ENCODE measurements at places on chromosomes 5 and 9. TPM values are rescaled to one million over a fixed set of nuclear protein-coding genes. Genes with fewer than 3 reads are reported as not detected.

DNA sequence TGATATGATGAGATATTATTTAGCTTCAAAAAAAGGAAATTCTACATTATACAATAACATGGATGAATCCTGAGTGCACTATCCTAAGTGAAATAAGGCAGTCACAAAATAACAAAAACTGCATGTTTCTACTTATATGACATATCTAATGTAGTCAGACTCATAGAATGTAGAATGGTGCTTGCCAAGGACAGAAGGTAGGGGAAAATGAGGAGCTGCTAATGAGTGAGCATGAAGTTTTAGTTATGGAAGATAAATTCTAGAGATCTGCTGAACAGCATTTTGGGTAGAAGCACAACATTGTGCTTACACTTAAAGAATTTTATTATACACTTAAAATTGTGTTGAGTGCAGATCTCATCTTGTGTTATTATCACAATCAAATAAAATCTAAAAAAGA is 812.4 kb downstream of the KCTD16 start:
- DNase-seq, result no peak

GRCh38 chr5:154972476-154973080 is 31.7 kb downstream of the MRPL22 start:
- DNase-seq, result peak; percentile 30

- no peak for DNase-seq
Measured at GRCh38 chr9:135820661-135821060, 86.7 kb downstream of the CAMSAP1 start.

DNA sequence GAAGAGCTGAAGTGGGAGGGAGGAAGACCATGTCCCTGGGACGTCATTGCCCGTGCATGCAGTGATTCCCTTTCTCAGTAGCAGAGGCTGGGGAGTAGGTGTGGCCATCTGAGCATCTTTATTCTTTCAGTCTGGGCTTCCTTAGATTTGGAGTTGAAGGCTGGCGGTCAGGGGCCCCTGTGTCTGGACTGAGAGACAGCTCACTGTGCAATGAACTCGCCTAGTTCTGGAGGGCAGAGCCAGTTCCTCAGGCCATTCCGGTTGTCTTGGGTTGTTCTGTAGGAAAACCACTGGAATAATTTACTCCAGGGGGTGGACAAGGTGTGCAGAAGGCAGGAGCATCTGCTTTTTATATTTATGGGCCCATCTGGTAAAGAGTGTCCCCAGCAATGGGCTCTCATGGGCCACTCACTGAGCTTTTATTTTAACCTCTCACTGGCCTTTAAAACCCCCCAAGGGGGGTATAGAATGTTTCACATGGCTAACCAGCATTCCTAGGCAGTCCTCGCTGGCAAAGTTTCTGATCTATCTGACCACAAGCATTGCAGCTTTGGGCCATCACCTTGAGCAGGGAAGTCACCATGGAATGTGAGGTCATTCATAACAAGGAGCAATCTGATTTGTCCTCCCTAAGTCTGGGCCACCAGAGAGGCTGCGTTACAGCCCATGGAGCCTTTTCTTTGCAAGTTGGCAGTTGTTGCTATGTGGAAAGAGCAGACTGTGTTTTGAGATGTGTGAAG is 9.2 kb downstream of the STC2 start:
- DNase-seq, result no peak

DNA sequence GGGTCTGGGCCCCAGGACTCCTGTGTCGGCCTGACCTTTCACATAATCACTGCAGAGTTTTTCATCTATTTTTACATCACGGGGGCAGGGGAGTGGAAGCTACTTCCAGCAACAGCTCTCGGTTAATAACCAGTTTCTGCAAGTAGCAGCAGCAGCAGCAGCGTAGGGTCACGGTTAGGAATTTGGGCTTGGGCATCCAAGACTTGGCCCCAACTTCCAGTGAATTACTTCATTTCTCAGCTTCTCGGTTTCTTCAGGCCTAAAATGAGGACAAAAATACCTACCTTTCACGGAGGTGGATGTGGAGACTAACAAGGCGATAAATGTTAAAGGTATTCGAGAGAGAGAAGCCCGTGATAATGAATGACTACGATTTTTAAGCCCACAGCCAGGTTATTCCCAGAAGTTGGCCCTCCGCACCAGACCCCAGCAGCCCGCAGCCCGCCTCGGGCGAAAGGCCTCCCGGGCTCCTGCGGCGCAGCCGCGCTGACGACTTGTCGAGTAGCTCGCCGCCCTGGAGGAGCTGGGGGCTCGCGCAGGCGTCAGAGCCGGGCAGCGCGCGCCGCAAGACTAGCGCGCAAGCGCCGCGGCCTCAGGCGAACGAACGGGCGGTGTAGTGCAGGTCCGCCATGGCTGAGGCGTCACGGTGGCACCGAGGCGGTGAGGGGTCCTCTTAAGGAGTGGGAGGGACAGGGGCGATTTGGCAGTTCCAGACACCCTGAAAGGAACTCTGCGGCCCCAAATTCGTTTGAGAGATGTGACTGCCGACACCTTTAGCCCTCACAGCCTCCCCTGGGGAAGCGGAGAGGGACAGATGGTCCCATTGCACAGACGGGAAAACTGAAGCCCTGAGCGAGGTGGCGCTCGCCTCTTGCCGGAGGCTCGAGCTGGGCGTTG is at the start of gene PKD2L2:
Gene PKD2L2 (plus strand): TSS at position 595 of the 897 bp plus-strand sequence. CDS start 35 bp downstream, at position 630.
- DNase-seq, result peak; percentile 39

- DNase-seq, result no peak
Measured at GRCh38 chr9:88604836-88605511, 70.0 kb downstream of the NXNL2 start.

DNA sequence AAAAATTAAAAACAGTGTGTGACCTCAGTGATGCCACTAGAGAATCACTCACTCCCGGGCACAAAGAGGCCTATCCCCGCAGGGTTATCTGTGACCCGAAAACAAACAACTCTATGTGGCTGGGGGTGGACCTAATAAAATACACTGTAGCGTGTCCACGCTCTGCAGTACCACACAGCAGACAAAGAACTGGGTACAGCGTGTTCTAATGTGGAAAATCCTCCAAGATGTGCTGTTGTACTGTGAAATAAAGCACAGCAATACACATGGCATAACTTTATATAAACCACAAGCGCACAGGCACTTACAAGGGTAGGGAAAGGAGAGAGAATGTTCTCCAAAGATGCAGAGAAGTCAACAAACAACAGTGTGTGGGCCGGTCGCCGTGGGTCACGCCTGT is 8.1 kb upstream of the SLC34A1 start:
- DNase-seq, result no peak

- DNase-seq, result no peak
Measured at GRCh38 chr5:83222906-83223305, 145.6 kb downstream of the XRCC4 start.

DNA sequence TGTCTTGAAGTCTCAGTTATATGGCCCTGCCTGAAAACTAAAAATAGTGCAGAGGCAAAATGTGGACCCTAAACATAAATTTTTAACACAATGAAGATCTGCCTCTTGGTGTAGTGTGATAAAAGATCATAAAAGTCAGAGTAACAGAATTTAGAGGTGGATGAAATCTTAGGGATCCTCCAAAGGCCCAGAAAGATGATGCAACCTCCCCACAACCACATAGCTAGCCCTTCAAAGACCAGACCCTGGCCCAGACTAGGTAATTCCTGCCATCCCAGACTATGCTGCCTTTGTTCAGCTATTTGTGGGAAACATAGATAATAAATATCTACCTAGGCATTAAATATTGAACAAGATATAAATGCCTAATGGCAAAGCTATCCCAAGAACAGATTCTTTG is 15.3 kb downstream of the KLF9 start:
- no peak for DNase-seq

- no peak for DNase-seq
Measured at GRCh38 chr5:163496286-163496685, 9.1 kb upstream of the MAT2B start.

DNA sequence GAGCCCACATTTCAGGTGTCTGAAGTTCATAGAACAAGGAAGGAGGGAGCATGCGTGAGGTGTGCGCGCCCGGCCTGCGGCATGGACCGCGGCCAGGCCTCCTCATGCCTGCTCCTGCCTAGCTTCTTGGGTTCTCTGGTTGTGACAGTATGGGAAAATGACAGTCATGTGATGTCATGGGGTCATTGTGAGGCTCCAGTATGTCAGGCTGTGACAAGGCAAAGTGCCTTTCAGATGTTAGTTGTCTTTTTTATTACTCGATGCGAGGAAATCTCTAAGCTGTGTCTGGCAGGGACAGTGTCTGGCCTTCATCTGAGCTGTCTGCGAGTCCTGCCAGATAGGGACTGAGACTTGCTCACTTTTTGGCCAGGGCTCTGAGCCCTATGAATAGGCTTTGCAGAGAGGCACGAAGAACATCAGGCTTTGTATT is 13.3 kb downstream of the UCK1 start:
- DNase-seq, result no peak

DNA sequence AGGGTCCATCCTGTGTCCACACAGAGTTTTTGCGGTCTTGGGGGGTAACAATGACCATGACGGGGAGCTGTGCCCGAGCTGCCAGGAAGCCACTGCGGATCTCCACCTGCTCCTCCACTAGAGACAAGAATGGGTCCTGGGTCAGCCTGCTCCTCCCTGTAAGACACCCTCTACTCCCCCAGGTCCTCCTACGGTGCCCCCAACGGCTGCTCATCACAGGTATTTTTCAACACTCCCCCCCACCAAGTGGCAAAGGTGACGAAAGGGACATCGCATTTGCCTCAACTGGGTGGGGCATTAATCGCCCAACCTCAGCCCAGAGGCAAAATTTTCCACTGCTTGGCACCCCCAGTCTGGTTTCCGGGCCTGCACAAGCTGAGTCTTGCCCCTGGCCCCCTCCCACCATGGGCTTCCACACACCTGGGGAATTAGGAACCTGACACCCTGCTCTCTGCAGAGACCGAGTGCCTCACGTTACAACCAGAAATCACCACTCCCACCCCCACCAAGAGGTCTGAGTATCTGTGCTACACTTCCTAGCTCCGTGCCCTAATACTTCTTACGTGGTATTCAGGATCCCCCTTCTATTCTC is 9.6 kb downstream of the NOL6 start:
- no peak for DNase-seq

- no peak for DNase-seq
Measured at GRCh38 chr5:88643315-88643714, 239.7 kb downstream of the MEF2C start.

GRCh38 chr9:80125731-80126264 is 554.0 kb downstream of the TLE4 start:
- no peak for DNase-seq

DNA sequence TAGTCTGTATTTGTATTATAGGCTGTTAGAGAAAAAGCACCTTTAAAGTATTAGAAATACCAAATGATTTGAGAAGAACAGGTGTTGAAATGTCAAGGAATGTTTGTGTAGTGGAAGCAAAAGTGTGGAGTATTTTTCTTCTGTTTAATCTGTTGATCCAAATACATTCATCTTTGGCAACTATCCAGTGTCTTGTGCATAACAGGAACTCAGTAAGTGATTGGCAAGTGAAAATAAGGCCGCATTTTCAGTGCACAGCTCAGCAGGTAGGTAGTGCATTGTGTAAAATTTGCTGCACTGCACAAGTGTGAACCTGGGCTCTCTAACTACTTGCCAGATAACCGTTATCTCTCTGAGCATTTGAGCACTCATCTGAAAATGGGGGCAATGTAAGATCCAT is 61.8 kb downstream of the CHSY3 start:
- DNase-seq, result no peak

- no peak for DNase-seq
Measured at GRCh38 chr9:72271613-72272478, 93.2 kb downstream of the ZFAND5 start.

- DNase-seq, result no peak
Measured at GRCh38 chr5:57007344-57007743, 55.4 kb upstream of the MIER3 start.

GRCh38 chr9:101631892-101632291 is 37.1 kb upstream of the PPP3R2 start:
- no peak for DNase-seq

SLC25A51 gene
- total RNA-seq, result 119 TPM

TLE4 gene
- total RNA-seq, result 9.6 TPM

OLFM1 gene
- total RNA-seq, result 0.46 TPM

MED27 gene
- 17.2 TPM for total RNA-seq

KLHL9 gene
- 33.4 TPM for total RNA-seq

GCNT4 gene
- 0.07 TPM for total RNA-seq

EIF4E1B gene
- total RNA-seq, result not detected

TMEFF1 gene
- 8.1 TPM for total RNA-seq

AQP7 gene
- not detected for total RNA-seq

SCGB3A2 gene
- not detected for total RNA-seq

SRP19 gene
- total RNA-seq, result 61.5 TPM

KIF3A gene
- total RNA-seq, result 8.2 TPM

PCDHGB2 gene
- 1.3 TPM for total RNA-seq

IFNB1 gene
- total RNA-seq, result not detected

IRX2 gene
- total RNA-seq, result not detected

FEM1C gene
- total RNA-seq, result 26.8 TPM
